ENCODE measurements at places on chromosomes 6 and 20.

GRCh38 chr6:17725083-17725482 is 18.4 kb upstream of the NUP153 start:
- no peak for DNase-seq

- no peak for DNase-seq
Measured at GRCh38 chr6:1322696-1323219, 10.9 kb downstream of the FOXQ1 start.

GRCh38 chr6:137862419-137863090 is 4.5 kb upstream of the TNFAIP3 start:
- no peak for DNase-seq

- DNase-seq = no peak
Measured at GRCh38 chr6:56238352-56238751, 9.0 kb downstream of the COL21A1 start.

- no peak for DNase-seq
Measured at GRCh38 chr6:15845492-15845891, 182.7 kb upstream of the DTNBP1 start.

GRCh38 chr6:45690846-45691245 is 313.1 kb upstream of the SUPT3H start:
- no peak for DNase-seq

DNA sequence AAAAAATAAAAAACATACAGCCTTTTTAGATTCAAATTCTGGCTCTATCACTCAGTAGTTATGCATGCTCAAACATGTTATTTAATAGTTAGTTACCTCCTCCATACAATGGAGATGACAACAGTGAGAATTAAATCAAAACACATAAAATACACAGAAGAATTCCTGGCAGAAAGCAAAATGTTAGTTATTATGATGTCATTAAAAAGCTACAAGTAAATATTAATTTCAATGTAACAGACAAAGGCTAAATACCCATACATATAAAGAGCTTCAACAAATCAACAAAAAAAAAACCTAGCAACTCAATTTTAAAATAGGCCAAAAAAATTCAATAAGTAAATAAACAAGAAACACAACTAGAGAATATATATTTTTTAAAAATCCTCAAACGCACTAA is 21.4 kb downstream of the PLN start:
- no peak for DNase-seq

GRCh38 chr6:149977221-149977620 is 13.5 kb downstream of the ULBP1 start:
- DNase-seq = no peak

DNA sequence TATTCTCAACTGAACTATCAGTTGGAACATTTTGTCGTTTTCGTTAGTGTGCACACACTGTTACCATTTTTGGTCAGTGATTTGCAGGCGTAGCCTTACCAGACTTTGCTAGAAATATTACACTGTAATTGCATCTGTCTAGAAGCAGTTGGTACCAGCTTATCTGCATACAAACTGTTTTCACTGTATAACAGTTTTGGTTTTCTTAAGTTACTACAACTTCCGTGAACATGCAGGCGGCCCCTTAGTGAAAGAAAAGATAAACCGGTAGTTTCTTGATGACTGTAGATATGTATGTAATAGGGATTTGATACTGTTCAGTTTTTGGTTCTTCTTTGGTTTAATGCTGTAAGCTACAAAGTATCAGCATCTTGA is 1.3 kb downstream of the DSTN start:
- no peak for DNase-seq

DNA sequence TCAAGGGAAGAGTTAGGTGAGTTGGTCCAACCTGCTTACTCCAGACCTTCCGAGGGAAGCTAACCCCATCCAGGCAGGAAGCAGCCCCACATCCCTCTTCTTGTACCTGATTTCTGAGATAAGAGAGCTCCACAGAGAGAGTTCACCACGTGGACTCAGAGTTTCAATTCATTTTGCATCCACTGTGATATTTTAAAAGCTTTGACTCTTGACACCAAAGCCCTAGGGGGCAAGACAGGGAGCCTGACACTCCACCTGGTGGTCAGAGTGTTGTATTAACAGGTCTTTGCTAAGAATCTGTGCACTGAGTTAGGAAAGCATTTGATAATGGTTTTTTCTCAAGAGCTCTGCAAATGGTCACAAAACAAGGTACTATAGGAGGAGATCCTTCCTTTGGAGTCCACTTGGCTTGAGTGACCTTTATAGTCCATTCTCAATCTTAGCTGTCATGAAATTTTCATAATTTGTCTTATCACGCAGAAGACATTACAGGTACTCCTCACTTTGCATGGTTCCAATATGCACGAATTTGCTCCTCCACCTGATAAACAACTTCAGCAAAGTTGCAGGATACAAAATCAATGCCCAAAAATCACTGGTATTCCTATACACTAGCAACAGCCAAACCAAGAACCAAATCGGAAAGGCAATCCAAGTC is 56.2 kb upstream of the RIPOR2 start:
- peak; percentile 69 for DNase-seq

DNA sequence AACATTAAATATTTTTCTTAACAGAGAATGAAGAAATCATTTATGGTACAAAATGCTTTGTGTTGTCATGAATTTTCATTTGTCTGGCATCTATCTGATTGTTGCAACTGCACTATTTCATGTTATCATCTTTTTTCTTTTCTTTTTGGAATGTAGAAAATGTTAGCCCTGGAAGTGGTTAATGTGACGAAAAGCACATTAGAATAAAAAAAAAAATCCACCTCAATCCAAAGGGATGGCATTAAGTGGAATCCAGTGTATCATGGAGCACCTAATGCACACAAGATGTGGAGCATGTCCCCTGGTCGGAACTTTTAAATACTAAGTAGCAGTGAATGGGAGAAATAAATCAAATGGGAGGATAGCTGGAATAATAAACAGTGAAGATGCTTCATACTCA is 172.9 kb upstream of the MCHR2 start:
- no peak for DNase-seq

DNA sequence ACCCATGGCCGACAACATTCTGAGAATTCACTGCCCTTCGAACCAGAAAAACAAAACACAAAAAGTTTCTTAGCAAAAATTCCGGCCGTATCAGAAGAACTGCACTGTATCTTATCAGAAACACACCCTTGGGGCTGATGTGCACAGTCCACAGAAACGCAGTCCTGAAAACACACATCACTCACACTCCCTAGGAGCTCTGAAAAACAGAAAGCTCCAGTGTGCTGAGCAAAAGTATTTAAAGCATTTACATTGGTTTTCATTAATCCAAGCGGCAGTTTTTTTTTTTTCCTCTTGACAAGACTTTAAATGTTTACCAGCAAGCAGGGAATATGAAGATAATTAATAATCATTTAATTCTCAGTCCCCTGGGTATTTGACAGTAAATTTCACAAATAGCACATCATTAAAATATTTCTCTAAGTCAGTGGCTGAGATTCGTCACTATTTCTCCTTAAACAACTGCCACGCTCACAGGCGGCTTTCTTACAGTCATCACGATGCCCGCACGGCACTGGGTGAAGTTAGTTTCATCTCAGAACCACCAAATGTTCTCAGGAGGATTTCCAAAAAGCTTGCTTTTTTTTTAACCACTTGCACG is 13.3 kb downstream of the NFATC2 start:
- peak; percentile 31 for DNase-seq

DNA sequence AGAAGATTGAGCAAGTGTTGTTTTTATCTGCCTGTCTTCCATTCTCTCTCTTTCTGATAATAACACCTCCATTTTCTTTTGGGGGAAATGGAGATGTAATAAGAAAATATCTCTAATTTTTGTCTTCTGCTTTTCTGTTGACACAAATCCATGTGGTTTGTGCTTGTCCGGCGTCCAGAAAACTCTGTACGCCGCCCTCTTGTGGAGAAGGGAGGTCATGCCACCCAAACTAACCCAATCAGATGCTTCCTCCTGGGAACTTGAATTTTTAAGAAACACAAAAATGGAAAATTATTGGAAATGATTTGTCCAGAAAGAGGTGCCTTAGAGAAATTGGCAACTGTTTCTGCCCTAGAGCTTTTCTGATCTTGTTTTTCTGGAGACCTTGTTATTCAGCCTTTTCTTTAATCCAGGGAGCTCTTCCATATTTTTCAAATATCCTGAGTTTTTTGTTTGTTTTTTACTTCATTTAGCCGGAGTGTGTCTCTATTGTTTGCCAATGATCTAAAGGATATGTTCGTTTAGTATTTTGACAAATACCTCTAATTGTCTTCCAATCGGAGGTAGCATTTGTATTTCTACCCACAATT is 17.8 kb upstream of the FNDC1 start:
- DNase-seq = peak; percentile 35

DNA sequence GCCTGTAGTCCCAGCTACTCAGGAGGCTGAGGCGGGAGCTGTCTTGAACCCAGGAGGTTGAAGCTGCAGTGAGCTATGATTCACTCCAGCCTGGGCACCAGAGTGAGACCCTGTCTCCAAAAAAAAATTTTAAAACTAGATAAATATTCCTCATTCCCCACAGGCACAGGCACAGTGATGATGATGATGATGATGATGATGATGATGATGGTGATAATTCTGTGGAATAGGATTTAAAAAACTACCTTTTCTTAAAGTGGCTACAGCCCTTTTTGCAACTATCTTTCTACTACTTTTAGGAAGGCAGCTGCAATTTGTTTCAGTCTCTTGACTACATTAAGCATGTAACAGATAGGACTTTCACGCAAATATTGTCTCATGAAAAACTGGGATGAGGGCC is 76.6 kb upstream of the SCAF8 start:
- DNase-seq = no peak

DNA sequence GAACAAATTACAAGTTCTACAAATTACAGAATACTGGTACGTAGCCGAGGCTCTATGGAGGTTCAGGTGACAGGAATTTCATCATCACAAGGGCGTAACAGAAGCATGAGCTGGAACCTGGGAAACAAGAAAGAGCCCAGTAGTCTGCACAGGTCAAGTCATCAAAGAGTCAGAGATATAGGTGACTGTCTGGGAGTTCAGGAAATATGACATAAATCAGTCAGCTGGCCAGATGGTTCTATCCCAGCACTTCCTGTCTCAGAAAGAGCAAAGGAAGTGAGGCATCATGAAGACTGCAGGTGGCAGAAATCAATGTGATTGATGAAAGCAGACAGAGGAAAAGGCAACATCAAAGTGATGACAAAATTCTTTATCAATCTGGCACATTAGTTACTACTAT is 23.3 kb downstream of the MYCT1 start:
- no peak for DNase-seq

DNA sequence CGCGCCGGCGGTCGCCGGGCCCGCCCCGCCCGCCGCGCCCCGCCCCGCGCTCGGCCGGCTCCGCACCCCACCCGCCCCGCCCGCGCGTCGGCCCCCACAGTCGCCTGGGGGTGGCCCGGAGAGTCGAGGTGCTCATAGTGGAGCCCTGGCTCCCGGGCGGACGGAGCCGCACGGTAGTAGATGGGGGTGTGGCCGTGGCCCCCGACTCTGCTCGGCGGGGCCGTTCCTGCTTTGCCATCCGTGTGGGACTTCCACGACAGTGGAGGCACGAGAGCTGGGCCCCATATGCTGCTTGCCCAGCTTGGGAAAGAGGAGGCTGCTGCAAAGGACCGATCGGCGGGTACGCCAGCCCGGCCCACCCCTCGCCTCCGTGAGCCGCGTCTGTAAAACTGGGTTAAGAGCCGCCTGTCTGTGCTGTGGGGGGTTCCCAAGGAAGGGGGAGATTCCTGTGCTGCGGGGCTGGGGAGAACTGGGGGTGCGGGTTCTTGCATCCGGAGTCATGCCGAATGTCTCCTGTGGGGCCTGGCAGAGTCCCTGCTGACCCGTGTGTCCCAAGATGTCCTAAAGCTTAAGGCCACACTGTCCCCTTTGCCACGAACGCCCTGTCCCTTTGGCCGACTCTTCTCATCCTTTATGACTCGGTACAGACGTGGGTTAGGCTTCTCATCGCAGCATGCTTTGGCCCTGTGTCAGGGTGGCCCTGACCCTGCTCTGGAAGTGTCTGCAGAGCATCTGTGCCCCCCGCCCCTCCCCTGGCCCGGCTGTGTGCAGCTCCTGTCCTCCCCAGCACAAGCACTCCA is at the start of gene OPRL1:
OPRL1 (plus strand) TSS at position 70 of the 800 bp plus-strand sequence. CDS start 12,639 bp downstream, outside the sequence.
- peak; percentile 63 for DNase-seq

- DNase-seq = no peak
Measured at GRCh38 chr20:7856756-7857155, 83.5 kb downstream of the HAO1 start.

DNA sequence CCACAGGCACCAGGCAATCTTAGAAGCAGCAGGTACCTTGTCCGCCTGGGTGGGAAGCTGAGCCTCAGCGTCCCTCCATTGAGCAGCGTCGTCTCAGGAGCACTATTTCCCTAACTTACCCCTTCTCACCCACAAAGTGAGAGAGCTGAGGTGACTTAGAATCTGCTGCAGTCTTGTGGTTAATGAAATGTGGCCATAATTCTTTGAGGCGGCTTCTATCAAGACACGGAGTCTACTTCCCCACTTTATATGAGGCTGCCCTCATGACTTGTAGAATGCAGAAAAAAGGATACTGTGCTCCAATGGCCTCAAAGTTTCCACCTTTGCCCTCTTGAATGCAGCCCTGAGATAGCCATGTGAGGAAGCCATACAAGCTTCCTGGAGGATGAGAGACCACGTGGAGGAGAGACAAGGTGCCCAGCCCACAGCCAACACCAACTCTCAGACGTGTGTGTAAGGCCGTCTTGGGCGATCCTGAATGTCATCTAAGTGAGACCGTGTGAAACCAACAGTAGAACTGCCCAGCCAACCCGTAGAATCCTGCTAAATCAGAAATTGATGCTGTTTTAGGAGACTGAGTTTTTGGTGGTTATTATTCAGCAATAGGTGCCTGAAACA is 9.1 kb upstream of the TAGAP start:
- DNase-seq = no peak

- no peak for DNase-seq
Measured at GRCh38 chr6:156963712-156964700, 186.8 kb downstream of the ARID1B start.

DNA sequence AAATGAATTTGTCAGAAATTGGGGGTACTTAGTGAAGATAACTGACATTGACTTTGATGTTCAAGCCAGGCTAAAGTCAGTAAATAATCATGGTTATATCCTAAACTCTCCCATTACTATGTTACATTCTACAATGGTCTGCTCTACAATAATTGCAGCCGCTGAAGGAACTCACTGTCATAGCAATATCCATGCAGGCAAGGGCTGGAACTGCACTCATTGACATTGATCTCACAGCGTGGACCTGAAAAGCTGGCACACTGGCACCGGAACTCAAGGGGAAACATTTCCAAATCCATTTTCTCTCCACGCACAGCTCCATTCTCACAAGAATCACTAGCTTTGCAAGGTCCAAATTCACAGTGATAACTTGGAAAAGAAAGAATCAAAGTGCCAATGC is 702.7 kb downstream of the EYS start:
- no peak for DNase-seq

Measured in effector memory CD8-positive, alpha-beta T cell (primary cell).